GM20000 (cell line): ENCODE measurements at places on chromosomes 3 and 15.

- peak; percentile 45 for DNase-seq
These were observed 542 bp downstream of the PLOD2 start for GRCh38 chr3:146160321-146160963.

DNA sequence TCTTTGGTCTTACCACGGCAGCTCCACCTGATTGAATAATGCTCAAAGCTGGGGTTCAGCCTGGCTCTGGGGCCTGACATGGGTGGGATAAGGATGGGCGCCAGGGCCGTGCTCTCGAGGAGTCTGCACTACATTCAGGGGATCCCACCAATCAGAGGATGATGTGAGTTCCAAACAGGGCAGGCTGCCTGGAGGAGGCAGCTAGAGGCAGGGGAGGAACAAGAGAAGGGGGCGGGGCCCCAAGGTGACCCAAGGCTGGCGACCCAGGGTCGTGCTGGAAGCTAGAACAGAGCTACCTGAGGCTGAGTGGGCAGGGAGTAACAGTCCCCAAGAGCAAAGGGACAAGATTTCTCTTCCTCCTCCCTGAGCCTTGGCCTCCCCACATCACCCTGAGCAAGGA lies 56.1 kb downstream of the PCSK6 start:
- DNase-seq: no peak

DNA sequence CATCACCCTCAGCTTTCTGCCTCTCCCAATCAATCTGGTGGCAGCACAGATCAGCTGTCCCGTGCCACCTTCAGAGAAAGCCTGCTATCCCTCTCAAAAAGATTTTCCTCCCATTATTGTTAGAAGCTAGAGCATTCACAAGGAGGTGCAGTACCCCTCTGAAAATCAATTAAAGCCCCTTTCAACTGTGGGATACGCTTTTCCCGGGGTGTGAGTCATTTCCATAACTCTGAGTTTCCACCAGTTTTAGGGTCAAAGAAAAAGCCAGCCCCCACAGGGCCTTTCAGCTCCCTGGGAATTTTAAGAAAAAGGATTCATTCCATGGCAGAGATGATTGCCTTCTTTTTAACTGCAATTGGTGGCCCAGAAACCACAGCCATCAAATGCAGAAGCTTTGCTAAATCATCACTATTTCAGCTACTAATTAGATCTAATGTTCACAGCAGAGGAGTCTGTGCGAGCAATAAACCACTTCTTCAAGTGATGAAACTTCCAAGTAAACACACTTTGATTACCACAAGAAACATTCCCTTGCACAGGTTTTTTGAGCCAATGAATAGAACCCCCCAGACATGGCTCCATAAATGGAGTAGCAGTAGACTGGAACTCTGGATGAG lies 270.0 kb upstream of the TPRG1 start:
- DNase-seq: no peak

DNA sequence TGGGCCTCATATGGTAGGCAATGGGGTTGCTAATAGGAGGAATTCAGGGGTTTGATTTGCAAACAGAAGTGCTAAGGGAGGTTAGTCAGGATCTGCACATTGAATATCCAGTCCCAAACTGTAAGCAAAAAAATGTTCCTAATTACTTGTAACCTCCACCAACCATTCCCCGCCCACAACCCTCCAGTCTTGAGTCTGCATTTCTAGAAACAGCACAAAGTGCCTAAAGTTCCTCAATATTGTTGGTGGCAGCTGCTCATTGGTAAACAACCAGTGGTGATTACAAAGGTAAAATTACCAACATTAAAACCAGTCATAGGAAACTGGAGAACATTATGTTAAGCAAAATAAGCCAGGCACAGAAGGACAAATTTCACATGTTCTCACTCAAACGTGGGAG lies 18.9 kb downstream of the HDC start:
- no peak for DNase-seq

DNA sequence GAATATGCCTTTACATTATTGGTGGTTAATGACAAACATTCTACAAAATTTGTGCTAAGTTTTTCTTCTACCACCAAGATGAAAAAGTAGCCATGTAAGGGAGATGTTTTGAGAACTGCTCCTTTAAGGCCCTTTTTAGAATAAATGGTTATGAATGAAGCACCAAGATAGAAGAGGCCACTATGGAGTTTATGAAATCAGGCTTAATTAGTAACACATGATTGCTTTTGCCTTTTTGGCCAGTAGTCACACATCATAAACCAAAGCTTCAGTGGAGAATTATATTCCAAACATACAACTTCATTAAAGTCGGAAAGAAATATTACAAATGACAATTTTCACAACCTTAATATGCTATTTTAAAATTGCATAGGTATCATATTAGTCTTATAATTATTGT lies 331.7 kb downstream of the RBMS3 start:
- no peak for DNase-seq

- no peak for DNase-seq
These were observed 351.6 kb downstream of the GAP43 start for GRCh38 chr3:115974940-115975339.

DNA sequence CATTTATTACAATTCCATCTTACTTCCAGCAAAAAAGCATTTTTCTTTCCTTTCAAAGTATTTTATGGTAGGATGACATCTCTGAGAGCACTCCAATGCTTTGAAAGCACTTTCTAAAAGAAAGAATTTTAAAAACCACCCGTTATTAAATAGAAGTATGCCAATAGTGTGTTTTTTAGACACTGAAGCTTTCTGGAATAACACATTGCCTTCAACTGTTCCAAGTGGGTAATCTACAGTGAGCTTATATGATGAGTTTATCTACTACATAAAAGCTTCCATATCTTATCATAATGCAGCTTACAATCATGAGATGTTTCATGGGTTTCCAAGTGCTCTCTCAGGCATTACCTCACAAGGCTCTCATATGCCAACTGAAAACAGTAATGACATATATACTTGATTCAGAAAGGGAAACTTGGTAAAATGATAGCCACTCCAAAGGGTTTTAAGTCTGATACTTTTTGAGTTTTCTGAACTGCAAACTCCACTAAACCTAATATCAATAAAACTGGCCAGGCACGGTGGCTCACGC lies 14.1 kb downstream of the CMTM6 start:
- DNase-seq: no peak
